ENCODE measurements at places on chromosomes 11 and 22.

- no peak for DNase-seq
These were observed 17.6 kb downstream of the IL17REL start for GRCh38 chr22:49995041-49995360.

GRCh38 chr22:29690476-29690875 lies 29.3 kb upstream of the CABP7 start:
- no peak for DNase-seq

GRCh38 chr11:10488121-10488933 lies 33.3 kb downstream of the AMPD3 start:
- no peak for DNase-seq

DNA sequence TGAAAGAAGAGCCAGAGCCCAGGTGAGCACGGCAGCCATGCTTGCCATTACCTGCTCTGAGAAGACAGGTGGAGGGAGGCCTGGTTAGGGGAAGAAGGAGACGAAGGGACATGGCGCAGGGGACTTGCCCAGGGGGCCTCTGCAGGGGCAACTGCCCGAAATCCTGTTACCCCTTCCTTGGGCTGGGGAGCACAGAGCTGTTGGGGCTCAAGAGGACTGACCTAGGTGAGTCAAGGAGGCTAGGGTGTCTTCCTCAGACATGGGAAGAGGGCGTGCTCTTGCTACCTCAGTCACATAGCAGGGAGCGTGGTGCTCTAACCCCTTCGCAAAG lies at the start of gene APOA5:
TSS of gene APOA5 (minus strand) at position 67 of the 331 bp plus-strand sequence. CDS start at position 48, 19 bp downstream.
- no peak for DNase-seq

- no peak for DNase-seq
These were observed 53.9 kb upstream of the HEPHL1 start for GRCh38 chr11:93967258-93967657.

DNA sequence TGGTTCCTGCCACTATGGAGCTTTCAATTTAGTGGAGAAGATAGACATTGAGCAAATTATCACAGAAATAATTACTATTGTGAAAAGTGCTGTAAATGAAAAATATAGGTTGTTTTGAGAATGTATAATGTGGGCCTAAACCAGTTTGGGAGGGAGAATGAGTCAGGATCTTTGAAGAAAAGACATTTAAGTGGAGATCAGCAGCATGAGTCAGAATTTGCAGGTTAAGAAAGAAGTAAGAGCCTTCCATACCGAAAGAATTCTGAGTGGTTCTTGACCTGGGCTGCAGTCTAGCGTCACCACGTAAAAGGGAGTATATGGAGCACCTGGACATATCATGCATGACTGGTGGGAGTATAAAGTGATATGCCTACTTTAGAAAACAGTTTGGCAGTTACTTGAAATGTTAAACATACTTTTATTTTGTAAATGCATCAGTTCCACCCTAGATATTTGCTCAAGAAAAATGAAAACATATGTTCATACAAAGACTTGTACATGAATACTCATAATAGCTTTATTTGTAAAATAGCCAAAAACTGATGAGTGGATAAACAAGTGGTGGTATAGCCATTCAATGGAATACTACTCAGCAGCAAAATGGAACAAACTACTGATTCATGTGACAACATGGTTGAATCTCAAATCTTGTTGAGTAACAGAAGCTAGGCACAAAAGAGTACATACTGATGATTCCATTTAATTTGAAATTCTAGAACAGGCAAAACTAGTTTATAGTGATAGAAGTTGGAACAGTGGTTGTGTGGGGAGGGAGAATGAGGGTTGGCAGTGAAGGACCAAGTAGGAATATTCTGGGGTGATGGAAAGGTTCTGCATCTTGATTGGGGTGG lies 99.2 kb downstream of the STIM1 start:
- DNase-seq = no peak

GRCh38 chr11:75022296-75022695 lies 33.6 kb downstream of the NEU3 start:
- DNase-seq = no peak

GRCh38 chr11:117186431-117186761 lies 7.9 kb downstream of the SIDT2 start:
- no peak for DNase-seq
